Erythroblast (primary cell): ENCODE measurements at places on chromosomes 3 and 15.

DNA sequence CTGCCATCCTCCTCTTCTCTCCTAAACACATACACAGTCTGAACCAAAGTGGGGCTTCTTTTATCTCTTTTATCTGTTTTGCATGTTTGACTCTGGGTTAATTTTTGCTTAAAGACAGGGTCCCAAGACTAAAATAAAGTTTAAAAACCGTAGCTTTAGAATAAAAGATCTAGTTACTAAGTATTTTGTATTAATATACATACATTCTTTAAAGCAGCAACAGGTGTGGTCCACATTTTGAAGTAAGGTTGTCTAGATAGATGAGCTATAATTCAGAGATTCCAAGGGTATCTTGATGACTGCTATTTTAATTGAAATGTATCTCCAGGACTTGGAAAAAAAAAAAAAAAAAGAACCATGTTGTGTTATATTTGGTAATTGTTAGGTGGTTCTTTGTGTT lies 61.3 kb downstream of the CALML4 start:
- no peak for DNase-seq

DNA sequence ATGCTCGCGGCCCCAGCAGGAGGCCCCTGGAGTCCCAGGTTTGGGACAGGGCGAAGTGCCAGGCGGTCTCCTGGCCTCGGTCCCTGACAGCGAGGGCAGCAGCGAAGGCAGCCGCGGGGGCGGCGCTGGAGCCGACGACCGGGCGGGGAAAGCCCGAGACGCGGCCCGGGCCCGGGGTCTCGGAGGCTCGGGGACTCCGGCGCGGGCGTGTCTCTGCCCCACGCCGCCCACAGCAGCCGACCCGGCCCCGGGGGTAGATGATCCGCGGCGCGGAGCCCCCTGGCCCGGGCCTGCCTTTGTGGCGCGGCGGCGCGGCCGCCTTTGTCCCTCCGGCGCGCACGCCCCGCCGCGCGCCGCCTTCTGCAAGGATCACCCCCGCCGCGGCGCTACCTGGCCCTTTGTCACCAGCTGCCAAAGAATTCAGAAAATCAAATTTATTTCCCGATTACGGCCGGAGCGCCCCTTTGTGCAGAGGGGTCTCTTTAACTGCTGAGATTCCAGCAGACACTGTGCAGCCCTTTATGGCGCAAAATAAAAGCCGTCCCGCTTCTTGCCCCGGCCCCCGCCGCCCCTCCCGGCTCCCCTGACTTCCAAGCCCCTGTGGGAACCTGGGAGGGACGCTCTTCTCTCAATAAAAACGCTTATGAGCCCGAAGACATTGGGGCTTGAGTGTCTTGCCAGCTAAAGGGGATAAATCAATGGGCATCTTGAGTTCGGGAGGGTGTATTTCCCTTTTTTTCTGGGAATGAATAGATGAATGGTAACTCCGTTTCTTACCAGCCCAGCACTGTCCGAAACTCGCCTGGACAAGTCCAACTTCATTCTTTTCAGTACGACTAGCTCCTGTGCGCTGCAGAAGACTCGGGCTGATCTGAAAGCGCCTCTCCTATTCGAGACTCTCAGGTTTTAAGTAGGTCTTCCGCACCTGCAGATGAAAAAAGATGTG lies 68.4 kb downstream of the HES1 start:
- DNase-seq: peak; percentile 40

DNA sequence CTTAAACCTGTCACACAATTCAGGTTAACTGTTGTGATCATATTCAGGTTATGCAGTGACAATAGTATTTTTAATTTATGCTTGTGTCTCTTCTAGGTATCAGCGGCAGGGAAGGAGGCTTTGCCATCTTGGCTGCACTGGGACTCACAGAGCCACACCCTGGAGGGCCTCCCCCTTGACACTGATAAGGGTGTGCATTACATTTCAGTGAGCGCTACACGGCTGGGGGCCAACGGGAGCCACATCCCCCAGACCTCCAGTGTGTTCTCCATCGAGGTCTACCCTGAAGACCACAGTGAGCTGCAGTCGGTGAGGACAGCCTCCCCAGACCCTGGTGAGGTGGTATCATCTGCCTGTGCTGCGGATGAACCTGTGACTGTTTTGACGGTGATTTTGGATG lies 23.6 kb upstream of the BSN start:
- DNase-seq: peak; percentile 62

DNA sequence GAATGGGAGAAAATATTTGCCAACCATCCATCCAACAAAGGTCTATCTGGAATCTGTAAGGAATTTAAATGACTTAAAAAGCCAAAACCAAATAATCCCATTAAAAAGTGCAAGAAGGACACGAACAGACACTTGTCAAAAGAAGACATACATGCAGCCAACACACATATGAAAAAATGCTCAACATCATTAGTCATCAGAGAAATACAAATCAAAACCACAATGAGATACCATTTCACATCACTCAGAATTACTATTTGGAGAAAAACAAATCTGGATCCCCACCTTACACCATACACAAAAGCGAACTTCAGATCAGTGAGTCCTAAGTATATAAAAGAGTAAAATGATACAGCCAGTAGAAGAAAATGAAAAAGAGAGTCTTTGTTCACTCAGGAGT lies 58.6 kb upstream of the MNS1 start:
- DNase-seq: no peak

DNA sequence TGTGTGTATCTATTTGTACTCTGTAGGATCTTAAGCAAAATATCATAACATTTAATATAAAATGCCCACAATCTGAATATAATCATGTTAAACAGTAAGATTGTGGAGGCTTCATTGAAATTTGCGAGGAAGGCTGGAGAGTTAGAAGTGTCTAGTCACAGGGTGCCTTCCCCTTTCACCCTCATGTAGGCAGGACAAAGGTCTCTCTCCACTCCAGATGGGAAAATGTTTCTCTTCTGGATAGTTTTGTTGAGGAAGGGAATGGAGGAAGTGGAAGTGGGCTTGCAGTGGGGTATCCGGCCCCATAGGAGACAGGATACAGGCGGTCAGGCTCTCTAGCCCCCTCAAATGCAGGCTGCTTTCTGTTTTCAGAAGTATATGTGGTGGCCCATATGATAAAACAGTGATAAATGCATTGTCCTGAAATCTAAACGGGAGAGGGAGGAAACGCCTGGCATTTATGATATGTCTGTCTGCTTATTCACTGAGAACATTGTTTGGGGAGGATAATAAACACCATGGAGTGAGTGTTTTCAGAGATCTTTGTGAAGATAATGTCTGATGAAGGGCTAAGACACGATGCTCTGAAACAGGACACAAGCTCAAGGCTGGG lies 13.3 kb upstream of the MYZAP start:
- no peak for DNase-seq

- DNase-seq: no peak
Observed at GRCh38 chr3:150293401-150294001, 114.6 kb upstream of the TSC22D2 start.

DNA sequence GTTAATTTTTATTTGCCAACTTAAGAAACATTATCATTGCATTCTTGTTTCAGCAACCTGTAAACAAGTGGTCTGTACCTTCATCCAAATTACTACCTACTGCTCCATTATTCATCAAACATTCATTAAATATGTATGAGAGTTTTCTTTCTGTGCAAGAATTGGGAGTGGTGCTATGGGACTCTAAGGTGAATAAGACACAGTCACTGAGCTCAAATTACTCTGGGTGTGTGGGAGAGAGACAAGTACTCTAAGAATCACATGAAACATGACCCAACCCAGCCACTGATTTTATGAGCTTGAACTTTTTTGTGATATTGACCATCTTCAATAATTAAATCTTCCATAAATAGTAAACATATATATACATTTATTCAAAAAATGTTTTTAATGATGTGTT lies 227.2 kb upstream of the TP63 start:
- no peak for DNase-seq

DNA sequence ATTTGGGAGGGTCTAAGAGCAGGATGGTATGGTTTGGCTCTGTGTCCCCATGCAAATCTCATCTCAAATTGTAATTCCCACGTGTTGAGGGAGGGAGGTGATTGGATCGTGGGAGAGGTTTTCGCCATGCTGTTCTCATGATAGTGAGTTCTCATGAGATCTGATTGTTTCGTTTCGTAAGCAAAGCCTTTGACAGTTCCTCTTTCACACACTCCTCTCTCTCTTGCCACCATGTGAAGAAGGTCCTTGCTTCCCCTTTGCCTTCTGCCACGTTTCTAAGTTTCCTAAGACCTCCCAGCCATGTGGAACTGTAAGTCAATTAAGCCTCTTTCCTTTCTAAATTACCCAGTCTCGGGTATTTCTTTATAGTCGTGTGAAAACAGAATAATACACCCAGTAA lies 553.7 kb downstream of the TAFA4 start:
- DNase-seq: no peak

GRCh38 chr3:121883507-121883906 lies 10.7 kb upstream of the SLC15A2 start:
- DNase-seq: peak; percentile 39

GRCh38 chr3:108391917-108392593 lies 95.7 kb downstream of the HHLA2 start:
- DNase-seq: no peak

DNA sequence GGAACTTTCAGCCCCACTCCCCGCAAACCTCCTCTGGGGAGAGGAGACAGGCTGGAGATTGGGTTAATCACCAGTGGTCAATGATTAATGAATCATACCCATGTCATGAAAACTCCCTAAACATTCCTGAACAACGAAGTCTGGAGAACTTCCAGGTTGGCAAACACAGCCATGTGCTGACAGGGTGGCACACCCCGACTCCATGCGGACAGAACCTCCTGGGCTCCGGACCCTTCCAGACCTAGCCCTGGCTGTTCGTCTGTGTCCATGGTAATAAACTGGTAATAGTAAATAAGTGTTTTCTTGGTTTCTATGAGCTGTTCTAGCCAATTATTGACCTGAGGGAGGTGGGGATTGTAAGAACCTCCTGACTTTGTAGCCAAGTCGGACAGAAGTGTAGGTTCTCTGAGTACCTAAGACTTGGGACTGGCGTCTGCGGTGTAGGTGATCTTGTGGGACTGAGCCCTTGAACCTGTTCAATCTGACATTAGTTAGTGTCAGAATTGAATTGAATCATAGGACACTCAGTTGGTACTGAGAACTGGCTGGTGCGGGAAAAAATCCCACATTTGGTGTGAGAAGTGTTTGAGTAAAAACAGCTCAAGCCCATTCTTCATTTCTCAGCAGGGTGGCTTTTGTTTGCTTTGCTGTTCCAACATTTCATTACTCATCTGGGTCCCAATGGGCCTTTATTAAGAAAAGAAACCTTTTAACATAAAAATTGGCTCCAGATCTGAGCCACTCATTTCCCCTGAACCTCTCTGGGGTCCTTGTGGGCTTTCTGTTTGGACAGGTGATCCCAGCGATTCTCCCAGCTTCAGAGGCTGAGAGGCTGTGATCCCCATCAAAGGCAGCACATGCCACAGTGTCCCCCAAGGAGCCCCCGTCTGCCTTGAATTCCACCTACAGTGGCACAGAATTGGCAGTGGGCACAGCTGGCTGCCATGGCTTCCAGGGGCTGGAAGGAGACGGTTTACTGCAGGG lies 151.0 kb downstream of the TJP1 start:
- no peak for DNase-seq

DNA sequence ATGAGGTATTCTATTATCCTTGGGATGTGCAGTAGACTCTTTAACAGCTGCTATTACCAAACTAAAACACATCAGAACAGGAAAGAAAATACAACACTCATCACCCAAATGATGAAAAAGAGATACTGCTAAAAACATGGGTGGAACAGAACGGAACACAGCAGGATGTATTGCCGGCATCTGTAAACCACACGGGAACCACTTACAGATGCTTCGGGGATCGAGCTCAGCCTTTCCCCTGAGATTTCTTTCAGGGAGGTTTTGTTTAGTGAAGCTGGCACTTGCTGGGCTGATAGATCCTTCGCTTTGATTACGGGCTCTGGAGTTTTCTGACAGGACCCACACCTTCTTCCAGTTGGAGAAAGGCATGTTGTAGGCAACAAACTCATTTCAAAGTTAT lies 182.3 kb upstream of the FAM3D start:
- no peak for DNase-seq

DNA sequence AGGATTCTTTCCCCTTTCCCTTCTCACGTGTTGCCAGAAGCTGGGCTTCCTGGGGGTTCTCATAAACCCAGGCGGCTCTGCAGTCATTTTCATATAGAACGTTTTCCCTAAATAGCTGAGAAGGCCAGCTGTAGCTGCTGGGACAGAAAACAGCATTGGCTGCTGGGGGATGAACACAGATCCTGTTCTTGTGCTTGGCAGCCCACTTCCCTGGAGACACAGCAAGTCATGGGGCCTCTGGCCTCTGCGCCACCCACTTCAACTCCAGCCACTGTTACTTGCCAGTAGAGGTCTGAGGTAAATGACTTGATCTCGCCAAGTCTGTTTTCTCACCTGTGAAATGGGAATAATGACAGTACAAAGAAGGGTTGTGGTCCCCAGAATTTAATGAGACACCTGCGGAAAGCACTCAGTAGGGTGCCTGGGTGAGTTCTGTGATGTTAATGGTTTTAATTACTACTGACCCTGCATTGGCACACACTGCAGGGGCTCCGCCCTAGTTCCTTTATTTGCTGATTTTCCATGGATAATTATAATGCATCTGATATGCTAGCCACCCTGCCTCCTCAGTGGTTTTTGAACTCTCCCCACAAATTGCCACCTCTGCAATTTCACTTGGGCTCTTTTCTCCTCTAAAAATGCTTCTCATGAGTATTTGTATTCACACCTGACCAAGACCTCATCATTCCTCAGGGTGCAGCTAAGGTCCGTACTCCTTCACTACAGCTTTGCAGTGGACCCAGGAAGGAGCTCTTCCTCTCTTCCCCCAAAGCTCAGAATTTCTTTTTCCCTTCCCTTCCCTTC lies 274.7 kb downstream of the RPLP1 start:
- no peak for DNase-seq

- DNase-seq: peak; percentile 37
Observed at GRCh38 chr3:4994823-4995499, 15.7 kb downstream of the BHLHE40 start.

DNA sequence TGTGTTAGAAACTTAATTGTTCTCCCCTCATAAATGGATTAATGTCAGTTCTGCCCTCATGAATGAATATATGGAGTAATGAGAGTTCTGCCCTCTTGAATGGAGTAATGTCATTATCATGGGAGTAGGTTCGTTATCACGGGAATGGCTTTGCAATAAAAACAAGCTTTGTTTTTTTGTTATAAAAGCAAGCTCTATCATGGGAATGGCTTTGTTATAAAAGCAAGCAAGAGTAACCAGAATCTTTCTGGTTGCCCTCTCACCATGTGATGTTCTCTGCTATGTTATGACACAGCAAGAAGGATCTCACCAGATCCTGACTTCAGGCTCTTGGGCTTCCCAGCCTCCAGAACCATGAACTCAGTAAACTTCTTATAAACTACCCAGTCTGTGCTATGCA lies 38.4 kb upstream of the UBL7 start:
- DNase-seq: no peak
